ENCODE measurements at places on chromosomes 5 and 9. TPM values are rescaled to one million over a fixed set of nuclear protein-coding genes. Genes with fewer than 3 reads are reported as not detected.
A peak's percentile ranks its signal among the peaks of the same experiment; 100 is the strongest.

- DNase-seq, result no peak
Measured at GRCh38 chr9:117528225-117528624, 113.4 kb upstream of the ASTN2 start.

The PCDHB9 gene
- total RNA-seq, result 1.2 TPM

- DNase-seq, result no peak
Measured at GRCh38 chr5:129689045-129689444, 58.8 kb upstream of the MINAR2 start.

DNA sequence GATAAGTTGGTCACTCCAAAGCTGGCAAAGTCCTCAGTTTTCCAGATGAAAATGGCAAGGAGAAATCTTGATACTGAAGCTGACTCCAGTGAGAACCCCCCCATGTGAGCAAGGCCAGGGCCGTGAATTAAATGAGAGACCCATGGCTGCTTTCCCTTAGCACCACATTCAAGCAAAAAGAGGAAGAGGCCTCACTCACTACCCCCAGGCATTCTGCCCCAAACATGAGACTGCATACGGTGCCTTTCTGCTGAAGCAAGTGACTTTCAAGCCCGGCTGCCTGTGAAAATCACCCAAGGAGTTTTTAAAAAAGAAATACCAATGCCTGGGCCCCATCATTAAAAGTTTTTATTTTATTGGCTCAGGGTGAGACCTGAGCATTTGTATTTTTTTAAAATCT is 66.9 kb downstream of the TMEM252 start:
- DNase-seq, result no peak

GRCh38 chr5:171906066-171906570 is 100.3 kb downstream of the FBXW11 start:
- DNase-seq, result no peak

The GRM6 gene
- total RNA-seq, result not detected

DNA sequence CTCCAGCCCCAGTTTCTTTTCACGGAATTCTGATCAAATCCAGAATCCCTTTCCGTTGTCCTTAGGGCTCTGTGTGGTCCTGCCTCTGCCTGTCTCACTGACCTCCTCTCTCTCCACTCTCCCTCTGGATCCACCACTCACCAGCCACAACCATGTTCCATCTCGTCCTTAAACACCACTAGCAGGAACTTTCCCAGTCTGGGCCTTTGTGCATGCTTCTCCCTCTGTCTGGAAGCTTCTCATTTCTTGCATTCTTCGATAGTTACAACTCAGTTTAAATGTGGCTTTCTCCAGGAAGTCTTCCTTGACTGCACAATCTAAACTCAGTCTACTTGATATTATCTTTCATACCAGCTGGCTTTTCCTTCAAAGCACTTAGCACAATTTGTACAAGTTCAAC is 117.7 kb upstream of the MSX2 start:
- no peak for DNase-seq

DNA sequence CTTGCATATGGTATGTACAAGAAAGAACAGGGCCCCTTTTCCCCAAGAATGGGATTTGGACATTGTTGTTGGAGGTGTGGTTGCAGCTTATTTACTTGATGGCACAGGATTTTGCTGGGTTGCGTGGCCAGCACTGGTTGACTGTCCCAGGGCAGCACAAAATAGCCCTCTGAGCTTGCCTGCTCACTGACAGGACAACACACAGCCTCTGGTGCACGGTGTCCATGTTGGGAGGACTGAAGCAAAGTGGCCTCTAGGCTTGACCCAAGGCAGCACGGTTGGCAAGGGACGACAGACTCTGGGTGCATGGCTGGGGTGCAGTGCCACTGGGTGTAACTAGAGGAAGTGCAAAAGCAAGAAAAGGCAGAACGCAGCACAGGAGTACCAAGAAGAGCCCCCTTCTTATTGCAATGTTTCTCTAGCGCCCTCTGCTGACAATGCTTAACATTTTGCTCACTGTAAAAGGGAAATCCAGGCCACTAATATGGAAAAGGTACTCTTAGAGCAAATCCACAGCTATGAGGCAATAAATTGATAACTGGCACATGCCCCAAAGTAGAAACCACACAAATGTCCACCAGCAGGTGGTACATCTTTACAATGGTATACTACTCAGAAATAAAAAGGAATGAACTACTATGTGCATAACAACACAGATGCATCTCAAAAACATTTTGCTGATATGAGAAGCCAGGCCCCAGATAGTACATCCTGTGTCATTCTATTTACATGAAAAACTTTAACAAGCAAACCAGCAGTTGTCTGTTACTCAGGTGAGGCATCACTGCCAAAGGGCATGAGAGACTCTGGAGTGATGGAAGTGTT is 47.4 kb upstream of the BARX1 start:
- no peak for DNase-seq

- no peak for DNase-seq
Measured at GRCh38 chr5:1881098-1881572, 1.6 kb downstream of the IRX4 start.

DNA sequence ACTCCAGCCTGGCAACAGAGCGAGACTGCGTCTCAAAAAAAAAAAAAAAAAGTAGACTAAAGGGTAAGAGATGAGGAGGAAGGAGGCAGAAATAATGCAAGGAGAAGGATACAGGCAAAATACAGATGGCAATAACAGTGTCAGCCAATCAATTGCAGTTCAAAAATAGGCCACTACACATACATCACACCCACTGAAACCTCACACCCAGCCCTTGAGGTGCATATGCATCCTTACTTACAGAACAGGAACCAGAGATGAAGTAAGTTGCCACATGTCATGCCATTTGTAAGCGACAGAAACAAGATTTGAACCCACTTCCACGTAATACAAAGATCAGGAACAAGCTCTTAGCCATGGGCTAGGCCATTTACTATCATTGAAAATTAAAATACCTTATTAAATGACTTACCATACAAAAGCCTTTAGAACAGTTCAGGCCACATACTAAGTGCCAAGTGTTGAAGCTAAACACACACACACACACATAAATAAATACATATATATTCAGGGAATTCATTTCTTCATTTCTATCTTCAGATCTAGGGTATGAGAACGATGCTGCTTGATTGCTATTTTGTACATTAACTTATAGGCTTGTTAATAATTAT is 98.4 kb downstream of the FNBP1 start:
- DNase-seq, result no peak

The CMYA5 gene
- 0.29 TPM for total RNA-seq

The MLANA gene
- total RNA-seq, result not detected

The SH2D3C gene
- 85.4 TPM for total RNA-seq

DNA sequence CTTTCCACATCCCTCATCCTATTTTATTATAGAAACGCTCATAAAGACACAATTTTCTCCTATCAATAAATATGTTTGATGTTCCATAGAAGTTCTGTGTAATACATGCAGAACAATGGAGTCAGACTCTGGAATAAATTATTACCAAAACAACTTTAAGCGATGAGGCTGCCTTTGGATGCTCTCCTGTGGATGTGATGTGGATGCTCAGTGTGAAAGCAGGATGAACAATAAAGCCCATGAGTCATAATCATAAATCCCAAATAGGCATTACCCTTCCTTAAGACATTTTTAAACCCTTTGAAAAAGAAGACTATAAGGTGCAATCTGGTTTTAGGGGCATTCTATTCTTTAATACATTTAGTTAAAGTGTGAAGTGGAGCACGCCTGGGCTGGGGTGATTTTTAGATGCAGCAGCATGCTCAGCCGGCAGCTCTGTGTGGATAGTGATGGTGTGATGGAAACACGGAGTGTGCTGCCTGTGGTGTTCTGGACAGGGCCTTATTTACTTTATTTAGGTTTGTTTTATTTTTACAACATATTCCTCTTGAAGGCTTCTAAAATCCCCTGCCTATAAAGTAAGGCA is 991.4 kb downstream of the PTPRD start:
- DNase-seq, result no peak

The TSSK1B gene
- not detected for total RNA-seq

DNA sequence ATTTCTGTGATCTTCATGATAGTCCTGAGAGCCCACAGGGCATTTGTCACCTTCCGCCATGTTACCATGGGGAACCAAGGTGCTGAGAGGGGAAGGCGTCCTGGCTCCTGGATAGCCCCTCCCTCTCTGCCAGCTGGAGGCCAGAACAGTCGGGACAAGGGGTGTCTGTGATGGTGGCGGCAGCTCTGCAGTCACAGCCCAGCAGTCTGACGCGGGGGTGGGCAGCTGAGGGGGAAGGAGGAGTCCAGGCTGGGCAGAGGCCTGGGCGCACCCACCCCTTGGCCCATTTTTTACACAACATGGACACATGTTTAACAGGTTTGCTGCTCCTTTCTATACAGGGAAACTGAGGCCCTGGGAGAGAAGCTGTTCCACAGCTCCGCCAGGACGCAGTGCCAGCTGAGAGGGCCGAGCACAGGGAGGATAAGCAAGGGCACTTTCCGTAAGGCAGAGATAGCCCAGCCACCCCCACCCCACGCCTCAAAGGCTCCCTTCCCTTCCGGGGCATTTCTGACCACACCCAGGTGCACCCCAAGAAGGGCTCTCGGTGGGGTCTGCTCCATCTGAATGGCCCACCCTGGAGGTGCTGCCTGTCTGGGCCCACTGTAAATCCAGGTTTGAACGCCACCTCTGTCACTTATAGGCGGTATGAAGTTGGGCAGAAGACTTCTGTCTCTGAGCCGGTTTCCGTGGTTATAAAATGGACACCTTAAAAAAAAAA is 17.1 kb downstream of the LRRC8A start:
- DNase-seq, result no peak

GRCh38 chr9:127612939-127613582 is 984 bp downstream of the STXBP1 start:
- DNase-seq, result peak; percentile 85

DNA sequence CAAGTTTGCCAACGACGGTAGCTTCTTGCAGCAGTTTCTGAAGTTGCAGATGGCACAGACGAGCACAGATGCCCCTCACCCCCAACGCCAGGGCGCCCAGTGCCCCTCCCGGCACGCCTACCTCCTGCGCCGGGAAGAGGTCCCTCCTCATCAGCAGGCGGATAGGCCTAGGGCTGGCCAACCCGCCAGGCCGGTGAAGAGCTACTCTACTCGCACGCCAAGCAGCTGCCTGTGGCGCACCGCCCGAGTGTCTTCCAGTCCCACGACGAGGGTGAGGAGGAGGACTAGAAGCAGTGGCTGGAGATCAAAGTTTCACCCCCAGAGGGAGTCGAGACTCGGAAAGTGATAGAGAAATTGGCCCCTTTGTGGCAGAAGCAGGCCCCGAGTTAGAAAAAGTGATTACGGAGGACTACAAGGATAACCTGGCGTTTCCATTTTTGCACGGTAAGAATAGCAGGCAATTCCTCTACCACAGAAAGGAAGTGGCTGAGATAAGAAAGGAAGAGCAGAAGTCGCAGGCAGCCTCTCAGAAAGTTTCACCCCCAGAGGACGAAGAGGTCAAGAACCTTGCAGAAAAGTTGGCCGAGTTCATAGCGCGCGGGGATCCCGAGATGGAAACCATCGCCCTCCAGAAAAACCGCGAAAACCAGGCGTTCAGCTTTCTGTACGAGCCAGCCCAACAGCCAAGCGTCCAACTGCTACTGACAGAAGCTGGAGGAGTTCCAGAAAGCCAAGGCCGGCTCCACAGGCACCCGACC is 170.4 kb downstream of the HINT1 start:
- no peak for DNase-seq

The DMGDH gene
- total RNA-seq, result not detected

The ACTBL2 gene
- not detected for total RNA-seq

DNA sequence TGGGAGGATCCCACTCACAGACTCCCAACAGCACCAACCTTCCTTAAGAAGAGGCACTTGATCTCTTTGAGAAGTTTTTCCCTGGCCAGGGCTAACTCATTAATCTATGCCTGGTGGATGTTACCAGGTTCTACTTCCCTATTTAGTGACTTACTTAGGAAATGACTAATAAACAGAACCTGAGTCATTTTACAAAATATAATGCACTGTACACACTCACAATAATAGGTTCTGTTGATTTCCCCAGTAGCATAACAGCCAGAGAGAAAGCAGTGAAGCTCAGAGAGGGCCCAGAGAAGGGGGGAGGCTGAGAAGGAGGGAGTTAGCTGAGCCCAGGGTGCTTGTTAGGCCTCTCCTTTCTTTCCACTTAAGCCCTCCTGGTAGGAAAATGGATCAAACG is 27.1 kb downstream of the FRMD3 start:
- no peak for DNase-seq

The MAP1B gene
- 8.5 TPM for total RNA-seq

DNA sequence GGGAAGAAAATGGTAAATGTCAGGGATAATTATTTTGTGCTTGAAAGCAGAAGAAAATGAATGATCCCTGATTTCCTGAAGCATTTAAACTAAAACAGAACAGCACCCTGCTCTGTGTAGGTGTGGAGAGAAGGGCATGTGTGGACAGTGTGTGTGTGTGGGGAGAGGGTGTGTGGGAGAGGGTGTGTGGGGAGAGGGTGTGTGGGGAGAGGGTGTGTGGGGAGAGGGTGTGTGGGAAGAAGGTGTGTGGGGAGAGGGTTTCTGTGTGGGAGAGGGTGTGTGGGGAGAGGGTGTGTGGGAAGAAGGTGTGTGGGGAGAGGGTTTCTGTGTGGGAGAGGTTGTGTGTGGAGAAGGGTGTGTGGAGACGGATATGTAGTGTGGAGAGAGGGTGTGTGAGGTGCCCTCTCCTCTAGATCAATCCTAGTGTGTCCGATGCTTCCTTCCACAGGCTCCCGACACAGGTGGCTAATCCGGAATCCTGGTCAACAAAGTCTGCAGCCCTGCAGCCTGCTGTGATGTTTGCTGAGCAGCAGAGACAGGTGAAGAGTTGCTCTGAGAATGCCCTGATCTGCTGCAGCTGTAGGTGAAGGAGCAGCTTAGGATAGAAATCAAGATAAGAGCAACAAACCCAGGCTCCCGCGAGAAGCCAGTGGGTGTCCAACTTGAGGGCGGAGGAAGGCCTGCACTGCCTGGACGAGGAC is 15.5 kb downstream of the IRX4 start:
- no peak for DNase-seq

The SPATA31A3 gene
- not detected for total RNA-seq

DNA sequence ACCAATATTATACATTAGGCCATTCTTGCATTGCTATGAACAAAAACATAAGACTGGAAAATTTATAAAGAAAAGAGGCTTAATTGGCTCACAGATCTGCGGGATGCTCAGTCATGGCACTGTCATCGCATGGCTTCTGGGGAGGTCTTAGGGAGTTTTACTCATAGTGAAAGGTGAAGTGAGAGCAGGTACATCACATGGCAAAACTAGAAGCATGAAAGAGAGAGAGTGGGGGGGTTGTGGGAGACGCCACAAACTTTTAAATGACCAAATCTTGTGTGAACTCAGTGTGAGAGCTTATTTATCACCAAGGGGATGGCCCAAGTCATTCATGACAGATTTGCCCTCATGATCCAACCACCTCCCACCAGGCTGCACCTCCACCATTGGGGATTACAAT is 398.3 kb upstream of the EDIL3 start:
- no peak for DNase-seq

GRCh38 chr9:31168161-31168560 is 1216.3 kb upstream of the ACO1 start:
- no peak for DNase-seq

GRCh38 chr9:38318759-38319495 is 73.6 kb upstream of the ALDH1B1 start:
- DNase-seq, result no peak

The CNTNAP3 gene
- total RNA-seq, result 11.1 TPM

The FPGS gene
- 77.3 TPM for total RNA-seq
